Omental fat pad (tissue), 4 donors: ENCODE measurements at places on chromosomes 7 and 10. TPM values are rescaled to one million over a fixed set of nuclear protein-coding genes. Genes with fewer than 3 reads are reported as not detected.

Gene SLC26A5
- not detected for total RNA-seq

Gene ELMO1
- 70.1 TPM for total RNA-seq

Gene CDNF
- 2.4 TPM for total RNA-seq

Gene CCDC172
- total RNA-seq = not detected

Gene DNAH11
- 0.32 TPM for total RNA-seq

Gene TSPAN15
- total RNA-seq = 85.8 TPM

Gene METTL27
- total RNA-seq = 3.4 TPM

Gene MAD1L1
- 23.8 TPM for total RNA-seq

Gene FAM24B
- total RNA-seq = 2.4 TPM

Gene CUZD1
- total RNA-seq = 0.50 TPM

Gene PCLO
- 0.75 TPM for total RNA-seq

Gene AKR1C3
- 122 TPM for total RNA-seq

Gene FAM237B
- total RNA-seq = not detected

Gene BLOC1S2
- 29.7 TPM for total RNA-seq

Gene BMPER
- total RNA-seq = 27.0 TPM

Gene HIP1
- total RNA-seq = 26.1 TPM

Gene LGI1
- not detected for total RNA-seq

Gene GRID2IP
- not detected for total RNA-seq

Gene MOGAT3
- total RNA-seq = not detected

Gene GFRA1
- total RNA-seq = 58.9 TPM

Gene ABCC2
- 0.84 TPM for total RNA-seq

Gene TRIL
- total RNA-seq = 15.1 TPM

Gene CAV2
- 204 TPM for total RNA-seq
